ENCODE measurements at places on chromosomes 7 and 10.
A peak's percentile ranks its signal among the peaks of the same experiment; 100 is the strongest.

- DNase-seq, result no peak
Measured at GRCh38 chr10:103231047-103231551, 14.6 kb upstream of the RPEL1 start.

- no peak for DNase-seq
Measured at GRCh38 chr7:131354390-131354789, 26.7 kb downstream of the MKLN1 start.

DNA sequence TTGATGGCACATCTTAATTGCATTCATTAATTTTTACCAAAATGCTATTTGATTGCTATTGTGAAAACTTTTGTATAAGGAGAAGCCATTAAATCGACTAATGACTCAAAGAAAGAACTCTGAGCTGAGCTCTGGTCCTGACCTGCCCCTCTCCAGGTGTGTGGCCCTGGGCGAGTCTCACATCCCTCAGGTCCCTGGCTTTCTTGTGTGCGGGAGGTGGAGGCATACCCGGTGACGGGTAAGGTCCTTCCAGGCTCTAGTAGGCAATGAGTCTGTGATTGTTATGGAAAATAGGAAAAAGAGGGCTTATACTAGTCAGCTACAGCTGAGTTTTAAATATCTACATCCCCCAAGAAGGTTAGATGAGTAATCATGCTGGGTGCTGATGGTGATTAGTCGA, 248.1 kb downstream of the GATA3 start:
- DNase-seq, result no peak

DNA sequence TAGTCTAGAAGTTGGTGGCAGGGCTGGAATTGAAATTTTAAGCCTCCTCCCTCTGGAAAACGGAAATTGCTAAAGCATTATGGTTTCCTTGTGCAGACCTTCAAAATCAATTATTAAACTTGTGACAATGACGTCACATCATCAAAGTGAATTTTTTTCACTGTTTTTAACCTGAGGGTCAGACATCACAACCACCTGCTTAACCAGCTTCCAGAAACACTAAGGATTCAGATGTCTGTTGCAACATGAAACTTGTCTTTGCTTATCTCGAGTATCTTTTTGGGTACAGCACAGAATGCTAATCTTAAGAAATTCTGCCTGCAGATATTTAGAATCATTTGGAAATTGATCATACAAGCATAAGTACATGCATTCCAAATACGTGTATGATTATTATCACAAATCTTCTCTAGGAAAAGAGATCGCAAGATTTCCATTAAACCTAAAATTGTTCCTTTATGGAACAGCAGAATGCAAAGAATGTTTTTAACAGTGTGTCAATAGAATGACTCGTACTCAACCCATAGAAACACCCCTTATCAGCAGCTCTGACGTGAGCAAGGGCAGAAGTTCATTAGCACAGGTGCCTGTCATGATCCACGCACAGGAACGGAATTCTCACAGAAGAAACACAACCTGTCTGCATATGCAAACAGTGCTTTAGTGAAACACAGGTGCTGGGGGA, 4.1 kb upstream of the GTPBP4 start:
- no peak for DNase-seq

DNA sequence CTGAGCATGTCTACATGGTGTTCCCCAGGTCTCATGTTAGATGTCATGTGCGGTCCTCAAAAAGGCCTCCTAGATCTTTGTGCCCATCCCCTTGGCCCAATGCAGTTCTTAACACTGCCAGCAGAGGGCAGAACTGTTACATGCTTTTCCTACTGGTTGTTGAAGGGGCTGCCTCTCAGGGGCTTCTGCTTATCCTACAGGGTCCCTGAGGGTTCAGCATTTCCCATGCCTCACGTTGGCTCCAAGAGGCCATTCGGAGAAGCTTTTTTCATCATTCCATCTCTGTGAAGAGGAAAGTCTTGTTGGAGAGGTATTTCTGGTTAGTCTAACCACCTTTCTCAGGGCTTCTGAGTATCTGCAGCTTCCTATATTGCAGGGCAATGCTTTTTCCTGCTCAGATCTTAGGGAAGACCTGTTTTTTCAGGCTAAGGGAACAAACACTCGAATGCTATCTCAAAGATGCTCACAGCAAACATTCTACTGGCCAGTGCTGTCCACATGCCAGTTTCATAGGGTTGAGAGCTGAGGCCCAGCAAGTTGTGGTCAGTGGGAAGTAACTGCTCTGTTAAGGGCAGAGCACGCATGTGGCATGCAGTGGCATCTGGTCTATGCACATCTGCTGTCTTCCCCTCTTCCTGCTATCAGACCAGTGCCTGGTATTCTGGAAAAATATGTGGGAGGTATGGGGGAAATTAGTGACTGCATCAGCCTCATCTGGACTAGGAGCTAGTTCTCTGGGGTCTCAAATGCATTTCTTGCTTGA, 31.5 kb downstream of the MBL2 start:
- no peak for DNase-seq

DNA sequence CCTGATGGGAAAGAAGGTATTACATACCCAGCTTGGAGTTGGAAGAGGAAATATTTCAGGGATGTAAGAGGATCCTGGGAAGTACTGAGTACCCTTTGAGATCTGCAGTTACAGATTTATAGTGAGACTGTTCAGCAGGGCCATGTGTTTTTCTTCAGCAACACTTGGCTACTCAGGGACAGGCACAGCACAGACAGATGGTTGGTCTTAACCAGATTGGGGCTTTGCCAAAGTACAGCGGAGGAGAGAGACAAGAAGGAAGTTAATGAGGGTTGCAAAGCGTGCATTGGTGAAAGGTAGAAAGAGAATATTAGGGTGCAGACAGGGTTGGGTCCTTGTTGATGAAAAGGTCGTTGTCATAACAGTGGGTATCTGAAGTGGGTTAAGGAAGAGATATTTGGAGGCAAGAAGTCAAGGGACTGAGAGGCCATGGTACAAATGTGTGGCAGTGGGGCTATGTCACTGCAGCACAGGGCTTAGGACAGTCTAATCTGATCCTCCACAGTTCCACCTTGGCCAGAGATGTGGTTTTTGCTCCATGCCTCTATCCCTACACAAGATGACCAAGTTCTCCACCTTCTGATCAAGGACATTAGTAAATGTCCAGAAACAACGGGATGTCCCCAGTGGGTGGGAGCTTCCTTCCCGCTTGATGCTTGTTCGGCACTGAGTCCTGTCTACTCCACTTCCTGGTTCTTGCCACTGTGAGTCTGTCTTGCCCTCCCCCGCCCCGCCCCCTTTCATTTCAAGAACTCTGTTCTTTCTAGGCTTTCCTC, 18.9 kb upstream of the DNAJC1 start:
- DNase-seq, result peak; percentile 23

DNA sequence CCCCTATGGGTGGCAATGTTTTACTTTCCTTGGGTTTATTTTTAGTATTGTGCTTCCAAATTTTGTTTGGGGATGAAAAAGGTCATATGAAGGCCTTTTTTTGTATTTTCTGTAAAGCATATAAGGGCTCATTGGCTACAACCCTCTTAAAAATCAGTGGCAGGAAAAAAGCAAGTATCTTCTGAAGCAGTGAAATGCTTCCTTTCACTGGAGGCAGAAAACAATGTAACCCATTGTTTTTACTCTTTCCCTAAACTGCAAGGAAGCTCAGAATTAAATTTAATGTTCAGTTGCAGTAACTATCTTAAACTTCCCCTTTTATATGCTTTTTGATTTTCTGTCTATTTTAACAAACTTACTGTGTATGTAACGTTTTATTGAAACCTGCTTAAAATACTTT, 148.7 kb upstream of the LYZL1 start:
- DNase-seq, result no peak
